ENCODE measurements at places on chromosomes 12 and 14.
A peak's percentile ranks its signal among the peaks of the same experiment; 100 is the strongest.

DNA sequence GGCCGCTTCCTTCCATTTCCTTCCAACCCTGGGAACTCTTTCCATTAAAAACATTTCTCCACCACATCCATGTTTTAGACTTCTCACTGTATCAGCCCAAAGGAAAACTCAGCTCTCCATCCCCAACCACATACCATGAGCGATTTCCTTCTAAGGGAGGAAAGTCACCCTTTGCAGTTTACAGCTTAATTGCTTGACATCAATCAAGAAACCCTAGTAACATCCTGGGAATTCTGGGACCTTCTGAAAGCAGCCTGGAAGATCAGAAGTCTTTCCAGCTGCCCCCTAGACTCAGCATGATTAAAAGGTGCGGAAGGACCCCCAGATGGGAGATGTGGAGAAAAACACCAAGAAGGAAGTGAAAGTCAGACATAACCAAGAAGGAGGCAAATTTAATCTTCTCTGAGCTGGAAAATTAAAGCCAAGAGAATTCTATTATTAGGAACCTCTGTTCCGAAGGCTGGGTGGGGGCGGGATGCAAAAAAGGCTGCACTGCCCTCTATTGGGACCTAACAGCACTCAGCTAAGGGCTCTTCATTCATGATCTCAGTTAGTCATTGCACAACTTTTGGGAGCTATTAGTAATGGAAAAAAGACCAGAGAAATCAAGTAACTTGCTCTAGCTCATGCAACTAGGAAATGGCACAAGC, 73.3 kb upstream of the PLXNC1 start:
- peak; percentile 56 for DNase-seq

GRCh38 chr14:104585966-104586697, 6.6 kb downstream of the C14orf180 start:
- no peak for DNase-seq

DNA sequence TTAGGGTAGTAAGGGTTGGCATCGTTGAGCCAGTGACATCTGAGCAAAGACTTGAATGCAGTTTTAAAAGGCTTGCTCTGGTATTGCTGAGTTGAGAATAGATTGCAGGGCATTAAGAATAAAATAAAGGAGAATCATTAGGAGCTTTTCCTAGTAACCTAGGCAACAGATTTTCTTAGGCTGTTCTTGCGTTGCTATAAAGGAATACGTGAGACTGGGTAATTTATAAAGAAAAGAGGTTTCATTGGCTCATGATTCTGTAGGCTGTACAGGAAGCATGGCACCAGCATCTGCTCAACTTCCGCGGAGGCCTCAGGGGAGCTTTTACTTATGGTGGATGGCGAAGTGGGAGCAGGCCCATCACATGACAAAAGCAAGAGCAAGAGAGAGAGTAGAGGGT, 97.4 kb downstream of the RAD51B start:
- no peak for DNase-seq

- no peak for DNase-seq
Measured at GRCh38 chr14:50008562-50008961, 107.8 kb downstream of the VCPKMT start.

DNA sequence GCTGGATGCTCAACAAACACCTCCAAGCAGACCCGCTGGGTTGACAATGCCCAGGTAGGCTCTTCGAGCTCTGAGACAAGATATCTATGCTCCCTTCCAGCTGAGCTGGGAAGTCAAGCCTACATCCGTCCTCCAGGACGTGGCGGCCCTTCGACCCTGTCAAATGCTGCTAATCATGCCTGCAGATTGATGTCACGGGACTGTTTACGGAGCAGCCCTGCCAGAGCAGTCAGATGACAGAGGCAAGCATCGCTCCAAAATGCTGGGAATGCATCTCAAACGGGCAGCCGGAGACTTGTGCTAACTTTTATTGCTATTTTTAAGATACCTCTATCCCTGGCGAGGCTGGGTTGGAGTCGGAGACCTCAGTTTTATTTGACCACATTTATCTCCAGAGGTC, 139.2 kb downstream of the NTF3 start:
- no peak for DNase-seq
